ENCODE measurements at places on chromosomes 3 and 15.

GRCh38 chr3:149850787-149851584, 38.0 kb downstream of the RNF13 start:
- DNase-seq = no peak

GRCh38 chr3:112371569-112371968, 38.6 kb downstream of the CD200 start:
- no peak for DNase-seq

DNA sequence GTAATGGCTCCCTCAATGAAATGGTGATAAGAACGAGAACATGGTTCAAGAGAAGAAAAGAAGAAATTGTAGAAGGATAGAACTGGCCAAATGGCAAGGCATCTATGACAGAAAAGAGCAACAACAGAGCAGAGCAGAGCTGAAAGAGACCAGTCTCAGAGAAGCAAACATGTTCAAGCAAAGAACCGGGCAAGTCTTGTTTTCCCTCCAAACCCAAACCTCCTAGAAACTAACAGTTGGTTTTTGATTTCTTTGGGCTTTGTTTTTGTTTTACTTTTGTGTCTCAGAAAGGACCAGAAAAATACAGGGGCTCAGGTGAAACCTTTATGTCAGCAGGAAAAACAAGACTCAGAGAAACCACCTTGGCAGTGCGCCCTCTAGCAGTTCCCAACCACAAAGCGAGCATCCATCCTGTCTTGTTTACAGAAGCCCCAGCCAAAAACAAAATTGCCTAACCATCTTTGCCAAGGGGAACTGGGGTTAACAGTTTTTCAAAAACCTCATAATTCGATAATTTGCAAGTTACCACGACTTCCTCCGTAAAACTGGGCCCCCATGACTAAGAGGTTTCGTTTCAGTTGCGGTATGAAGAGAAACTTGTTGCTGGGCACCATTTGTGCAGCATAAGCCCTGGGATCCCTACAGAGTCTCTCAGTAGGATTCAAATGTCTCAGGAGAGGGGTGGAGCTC, 159.2 kb upstream of the SLC24A5 start:
- peak; percentile 25 for DNase-seq

- no peak for DNase-seq
These were observed 39.0 kb upstream of the BLM start for GRCh38 chr15:90677807-90678790.

- peak; percentile 90 for DNase-seq
These were observed at the start of gene RAB27A for GRCh38 chr15:55289746-55290527. RAB27A (minus strand) TSS chr15:55289813; CDS start chr15:55234934, 54,879 bp downstream.

DNA sequence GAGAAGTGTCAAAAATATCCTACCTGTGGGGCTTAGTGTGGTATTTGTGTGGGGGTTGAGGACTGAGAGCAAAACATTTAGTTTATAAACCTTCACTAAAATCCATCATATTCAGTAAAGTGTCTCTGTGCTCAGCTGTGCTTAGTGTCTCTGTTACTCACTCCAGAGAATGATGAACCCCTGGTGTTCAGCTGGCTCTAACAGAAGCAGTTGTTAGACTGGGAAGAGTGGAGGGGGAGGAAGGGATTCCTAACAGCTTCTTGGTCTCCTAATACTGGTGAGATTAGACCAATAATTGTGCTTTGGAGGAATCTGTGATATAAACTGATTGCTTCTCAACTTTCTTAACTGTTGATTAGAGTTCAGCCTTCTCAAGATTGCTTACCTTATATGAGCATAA, 1123.5 kb downstream of the ROBO2 start:
- DNase-seq = no peak

DNA sequence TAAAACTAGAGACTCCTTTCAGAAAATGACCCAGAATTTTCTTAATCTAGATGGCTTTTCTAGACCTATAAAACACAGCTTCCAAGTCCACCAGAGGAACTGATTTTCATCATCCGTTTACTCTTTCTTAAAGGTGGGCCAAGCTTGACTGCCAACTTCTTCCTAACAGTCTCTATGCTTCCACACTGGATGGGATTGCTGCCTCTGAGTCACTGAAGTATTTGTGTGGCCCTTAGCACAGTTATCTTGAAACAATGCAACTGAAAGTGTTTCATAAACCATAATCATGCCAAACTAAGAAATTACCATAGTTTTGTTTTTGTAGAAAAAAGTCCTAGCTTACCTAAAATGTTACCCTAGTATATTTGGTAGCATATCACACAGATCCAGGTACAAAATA, 985.7 kb downstream of the TUSC7 start:
- no peak for DNase-seq

DNA sequence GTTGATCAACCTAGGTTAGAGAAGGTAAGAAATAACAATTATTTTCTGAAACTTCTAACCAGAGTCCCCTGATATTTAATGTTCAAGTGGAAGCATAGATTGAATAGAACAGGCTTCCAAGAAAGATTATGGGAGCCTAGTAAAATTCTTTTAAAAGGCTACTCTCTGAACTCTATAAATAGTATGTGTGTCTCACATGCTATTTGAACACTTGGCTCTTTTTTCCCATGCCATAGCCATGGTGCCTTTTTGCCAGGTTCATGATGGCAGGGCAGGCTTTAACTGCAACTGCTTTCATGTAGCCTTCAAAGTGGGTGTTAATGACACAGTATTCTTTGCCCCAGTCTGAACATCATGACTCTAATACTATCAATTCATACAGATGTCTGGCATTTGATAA, 22.9 kb upstream of the STRIT1 start:
- no peak for DNase-seq

GRCh38 chr3:43688245-43688650, 2.5 kb upstream of the ABHD5 start:
- no peak for DNase-seq

GRCh38 chr3:156518726-156519125, 36.2 kb downstream of the SSR3 start:
- DNase-seq = no peak

DNA sequence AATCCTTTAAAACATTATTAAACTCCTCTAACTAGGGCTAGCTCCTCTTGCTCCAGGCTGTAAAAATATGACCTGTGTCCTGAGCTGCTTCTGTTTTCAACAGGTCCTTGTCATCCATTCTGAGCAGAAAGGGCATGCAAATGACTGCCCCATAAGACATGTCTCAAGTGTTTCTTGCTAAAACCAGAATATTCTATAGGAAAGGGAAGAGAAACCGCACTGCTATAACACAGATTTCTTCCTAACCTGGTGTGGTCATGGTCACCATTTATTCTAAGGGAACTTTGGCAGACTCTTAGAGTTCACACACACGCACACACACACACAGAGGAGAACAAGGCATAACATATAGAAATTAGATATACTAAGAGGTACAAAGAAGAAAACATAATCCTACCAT, 34.2 kb upstream of the B3GNT5 start:
- DNase-seq = no peak

- peak; percentile 27 for DNase-seq
These were observed 10.0 kb downstream of the HEXA start for GRCh38 chr15:72365844-72366243.

DNA sequence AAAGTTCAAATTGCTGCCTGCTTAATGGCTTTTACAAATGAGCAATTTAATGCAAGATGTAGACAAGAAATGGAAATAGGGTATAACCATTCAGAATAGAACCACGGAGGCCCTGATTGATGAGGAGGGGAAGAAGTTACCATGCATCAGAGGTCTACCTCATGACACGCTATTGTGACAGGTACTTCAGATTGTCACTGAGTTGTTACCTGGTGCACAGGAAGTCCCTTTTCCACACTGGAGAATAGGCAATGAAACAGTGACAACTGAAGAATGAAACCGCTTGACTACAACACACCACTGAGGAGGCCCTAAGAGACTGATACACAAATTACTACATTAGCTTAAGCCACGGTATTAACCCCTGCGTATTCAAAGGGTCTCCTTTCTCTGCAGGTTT, 251.2 kb downstream of the RYR3 start:
- DNase-seq = no peak

- no peak for DNase-seq
These were observed 71.5 kb downstream of the IGF2BP2 start for GRCh38 chr3:185753354-185753753.

- no peak for DNase-seq
These were observed 36.0 kb upstream of the RASA2 start for GRCh38 chr3:141450727-141451375.

All from activated T-cell treated with anti-CD3 and anti-CD28 coated beads, Interleukin-2, amount 50 U/mL, for 48 hours (primary cell).